ENCODE measurements at places on chromosomes 7 and 10.

GRCh38 chr7:141464551-141464950, 86.7 kb upstream of the AGK start:
- DNase-seq = no peak

GRCh38 chr10:86955501-86956194, 1.8 kb downstream of the MMRN2 start:
- DNase-seq = no peak

GRCh38 chr7:121570365-121570764, 174.3 kb upstream of the FAM3C start:
- no peak for DNase-seq

DNA sequence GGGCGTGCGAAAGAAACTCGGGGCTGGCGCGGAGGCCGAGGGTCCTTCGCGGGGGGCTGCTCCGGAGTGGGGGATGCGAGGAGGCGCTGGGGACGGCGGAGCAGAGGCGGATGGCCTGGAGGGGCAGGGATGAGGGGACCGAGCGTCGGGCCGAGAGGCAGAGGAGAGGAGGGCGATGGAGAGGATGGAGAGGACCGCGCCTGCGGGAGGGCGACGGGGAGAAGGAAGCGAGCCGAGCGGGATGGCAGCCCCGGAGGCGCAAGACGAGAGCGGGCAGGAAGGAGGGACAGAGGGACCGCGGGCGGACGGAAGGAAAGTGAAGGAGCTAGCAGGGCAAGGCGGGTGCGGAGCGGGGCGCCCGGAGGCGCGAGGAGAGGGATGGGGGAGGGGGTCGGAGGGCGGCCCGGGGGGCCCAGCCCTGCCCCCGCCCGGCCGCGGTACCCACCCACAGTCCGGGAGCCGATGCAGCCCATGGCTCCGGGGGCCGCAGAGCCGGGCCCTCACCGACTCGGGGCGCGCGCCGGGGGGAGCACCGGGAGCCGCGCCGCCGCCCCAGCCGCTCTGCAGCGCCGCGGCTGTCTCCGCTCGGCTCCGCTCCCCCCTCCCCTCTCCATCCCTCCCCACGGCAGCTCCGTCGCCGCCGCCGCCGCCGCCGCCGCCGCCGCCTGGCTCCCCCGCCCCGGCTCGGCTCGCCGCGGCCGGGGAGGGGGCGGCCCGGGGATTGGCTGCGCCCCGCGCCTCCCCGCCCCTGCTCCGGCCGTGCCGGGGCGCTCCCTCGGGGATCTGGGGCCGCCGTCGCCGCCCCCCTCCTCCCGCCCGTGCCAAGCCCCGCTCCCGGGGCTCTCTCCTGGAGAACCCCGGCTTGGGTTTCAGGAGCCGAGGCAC, at the start of gene FAM131B:
TSS of gene FAM131B (minus strand) at position 583 of the 885 bp plus-strand sequence. CDS start at position 473, 110 bp downstream.
- no peak for DNase-seq

DNA sequence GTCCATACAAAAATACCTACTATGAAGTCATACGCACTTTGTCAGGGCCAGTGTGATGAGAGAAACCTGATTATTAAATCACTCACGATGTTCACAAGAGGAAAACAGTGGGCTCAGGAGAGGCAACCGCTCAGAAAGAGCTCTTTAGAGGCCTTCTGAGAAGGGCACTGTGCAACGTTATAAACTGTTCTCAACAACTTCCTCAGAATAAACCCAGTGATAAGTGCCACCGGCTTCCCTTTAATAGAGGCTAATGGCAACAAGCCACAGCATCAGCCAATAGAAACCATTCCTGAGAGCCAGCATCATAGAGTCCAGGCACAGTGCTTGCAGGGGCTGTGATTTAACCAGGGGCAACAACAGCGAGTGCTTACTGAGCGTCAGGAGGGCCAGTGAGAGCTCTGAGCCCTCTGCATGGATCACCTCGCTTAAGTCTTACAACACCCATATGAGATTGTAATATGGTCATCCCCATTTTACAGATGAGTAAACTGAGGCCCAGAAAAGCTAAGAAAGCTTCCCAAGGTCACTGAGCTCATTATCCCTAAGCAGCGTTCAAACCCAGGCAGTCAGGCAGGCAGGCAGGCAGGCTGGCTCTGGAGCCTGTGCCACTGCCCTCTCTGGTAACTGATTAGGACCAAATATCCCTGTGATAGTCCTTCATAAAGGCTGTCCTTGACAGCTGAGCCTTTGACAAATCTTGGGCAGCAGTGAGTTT, 30.9 kb upstream of the ATXN7L1 start:
- DNase-seq = no peak
